IMR-90 (cell line): ENCODE measurements at places on chromosomes 7 and 10. TPM values are rescaled to one million over a fixed set of nuclear protein-coding genes. Genes with fewer than 3 reads are reported as not detected.

ZNF735 gene
- not detected in 2 replicates for total RNA-seq

PSMA2 gene
- 138 and 217 TPM in 2 replicates for total RNA-seq

ARID5B gene
- 125 and 140 TPM in 2 replicates for total RNA-seq

WDR86 gene
- not detected in 2 replicates for total RNA-seq

- no peak for DNase-seq
These were observed 45.0 kb downstream of the VOPP1 start for GRCh38 chr7:55527307-55527706.

GRCh38 chr10:129495698-129496097 lies 28.7 kb downstream of the MGMT start:
- no peak for DNase-seq

GRCh38 chr10:98272656-98273055 lies 4.7 kb upstream of the LOXL4 start:
- DNase-seq = no peak

- no peak for DNase-seq
These were observed 25.9 kb downstream of the LRRC17 start for GRCh38 chr7:102938679-102939078.

DNA sequence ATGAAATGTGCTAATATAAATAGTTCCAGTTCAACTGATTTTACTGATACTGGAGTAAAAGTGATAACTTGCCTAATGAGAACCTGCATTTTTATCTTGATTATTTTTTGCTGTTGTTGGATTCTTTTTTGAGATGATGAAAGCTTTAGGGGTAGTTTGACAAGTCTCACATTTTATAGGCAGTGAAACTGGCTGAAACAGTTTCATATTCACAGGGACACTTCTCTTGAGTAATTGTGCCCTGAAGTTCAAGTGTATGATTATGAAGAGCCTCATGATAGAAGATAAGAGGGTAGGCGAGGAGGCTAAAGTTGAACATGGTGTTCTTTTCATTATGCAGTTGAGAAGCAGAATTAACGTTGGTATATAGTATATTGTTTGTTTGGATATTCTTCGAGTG lies 5.1 kb downstream of the AUTS2 start:
- no peak for DNase-seq

GRCh38 chr7:105017657-105018365 lies 3.8 kb downstream of the KMT2E start:
- no peak for DNase-seq

DNA sequence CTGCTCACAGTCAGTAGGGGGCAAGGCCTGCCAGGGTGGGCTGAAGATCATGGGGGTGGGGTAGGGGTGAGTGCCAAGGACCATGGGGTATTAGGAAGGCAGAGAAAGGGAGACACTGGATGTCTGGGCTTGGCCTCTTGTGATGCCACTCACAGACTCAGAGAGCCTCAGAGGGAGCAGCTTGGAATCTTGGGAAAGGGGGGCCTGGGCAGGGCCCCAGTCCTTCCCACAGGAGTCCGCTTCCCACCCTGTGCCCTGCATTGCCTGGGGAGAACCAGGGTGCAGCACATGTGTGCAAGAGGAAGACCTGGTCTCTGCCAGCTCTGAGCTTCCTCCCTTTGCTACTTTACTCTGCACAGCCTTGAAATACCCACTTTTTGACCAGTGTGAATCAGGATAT lies 4.3 kb downstream of the ADCY1 start:
- DNase-seq = no peak

GRCh38 chr7:47342296-47343060 lies 239.4 kb downstream of the TNS3 start:
- DNase-seq = no peak

DNA sequence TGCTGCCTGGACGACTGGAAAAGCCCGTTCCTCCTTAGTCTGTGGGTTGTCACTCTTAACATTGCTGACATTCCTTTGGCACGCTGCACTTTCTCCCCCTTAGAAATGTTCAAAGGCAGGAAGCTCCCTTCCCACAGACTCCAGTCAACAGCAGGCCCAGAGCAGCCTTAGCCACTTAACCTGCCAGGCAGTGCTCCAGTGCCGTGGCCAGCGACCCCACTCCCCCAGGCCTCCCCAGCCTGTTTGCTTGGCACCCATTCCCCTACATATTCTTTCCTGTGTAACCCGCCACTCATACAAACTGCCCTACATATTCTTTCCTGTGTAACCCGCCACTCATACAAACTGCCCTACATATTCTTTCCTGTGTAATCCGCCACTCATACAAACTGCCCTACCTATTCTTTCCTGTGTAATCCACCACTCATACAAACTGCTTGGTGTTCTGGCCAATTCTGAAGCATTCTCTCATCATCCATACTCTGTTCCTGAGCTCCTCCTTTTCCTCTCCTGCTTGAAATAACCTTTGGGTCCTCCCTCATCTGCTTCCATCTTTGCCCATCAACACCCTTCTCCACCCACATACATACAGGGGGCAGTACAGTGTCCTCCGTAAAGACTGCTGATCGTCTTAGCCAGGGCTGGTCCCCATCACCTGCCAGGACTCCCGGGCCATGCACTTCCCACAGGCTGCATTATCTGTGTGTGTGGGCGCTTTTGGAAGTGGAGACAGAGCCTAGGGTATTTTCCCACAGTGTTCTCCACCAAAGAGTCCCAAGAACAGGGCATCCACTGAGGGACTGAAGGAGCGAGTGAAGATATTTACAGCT lies 57.3 kb downstream of the ADARB2 start:
- DNase-seq = no peak

DNA sequence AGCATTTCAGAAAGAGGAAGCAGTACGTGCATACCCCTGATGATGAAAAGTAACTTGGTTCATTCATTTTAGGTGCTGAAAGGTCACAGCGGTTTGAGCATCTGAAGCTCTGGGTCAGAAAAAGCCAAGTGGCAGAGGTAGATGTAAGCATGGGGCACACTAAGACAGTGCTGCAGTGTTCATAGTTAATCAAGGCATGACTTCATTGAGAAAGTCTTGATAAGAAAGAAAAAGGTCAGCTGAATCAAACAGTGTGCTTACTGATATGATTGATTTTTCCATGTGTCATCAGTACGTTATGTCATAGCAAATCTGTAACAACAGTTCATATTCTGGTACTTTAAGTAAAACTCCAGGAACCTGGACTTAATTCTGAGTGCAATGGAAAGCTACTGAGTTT lies 107.7 kb upstream of the PCLO start:
- no peak for DNase-seq

- no peak for DNase-seq
These were observed 237.9 kb downstream of the C7orf25 start for GRCh38 chr7:42673951-42674350.

DNA sequence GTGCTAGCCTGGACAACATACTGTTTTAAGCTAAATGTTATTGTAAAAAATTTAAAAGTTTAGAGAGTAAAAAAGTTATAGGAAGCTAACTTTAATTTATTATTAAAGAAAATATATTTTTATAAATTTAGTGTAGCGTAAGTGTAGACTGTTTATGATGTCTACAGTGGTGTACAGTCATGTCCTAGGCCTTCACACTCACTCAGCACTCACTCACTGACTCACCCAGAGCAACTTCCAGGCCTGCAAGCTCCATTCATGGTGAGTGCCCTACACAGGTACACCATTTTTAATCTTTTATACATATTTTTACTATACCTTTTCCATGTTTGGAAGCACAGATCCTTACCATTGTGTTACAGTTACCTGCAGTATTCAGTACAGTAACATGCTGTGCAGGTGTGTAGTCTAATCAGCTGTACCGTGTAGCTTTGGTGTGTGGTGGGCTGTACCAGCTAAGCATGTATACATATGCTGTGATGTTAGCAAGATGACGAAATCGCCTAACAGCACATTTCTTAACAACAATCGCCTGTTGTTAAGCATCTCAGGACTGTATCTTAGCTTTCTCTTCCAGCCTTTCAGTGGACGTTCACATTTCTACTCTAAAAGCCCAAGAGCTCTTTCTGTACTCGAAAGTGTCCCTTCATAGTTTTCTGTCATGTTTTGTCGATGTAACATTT lies 12.5 kb downstream of the RNF32 start:
- DNase-seq = peak; percentile 62

- DNase-seq = no peak
These were observed 19.7 kb downstream of the GPRIN2 start for GRCh38 chr10:46536781-46537180.

GRCh38 chr7:105794741-105795729 lies 81.4 kb downstream of the ATXN7L1 start:
- peak; percentile 84 for DNase-seq
